ENCODE measurements at places on chromosomes 13 and 19.

DNA sequence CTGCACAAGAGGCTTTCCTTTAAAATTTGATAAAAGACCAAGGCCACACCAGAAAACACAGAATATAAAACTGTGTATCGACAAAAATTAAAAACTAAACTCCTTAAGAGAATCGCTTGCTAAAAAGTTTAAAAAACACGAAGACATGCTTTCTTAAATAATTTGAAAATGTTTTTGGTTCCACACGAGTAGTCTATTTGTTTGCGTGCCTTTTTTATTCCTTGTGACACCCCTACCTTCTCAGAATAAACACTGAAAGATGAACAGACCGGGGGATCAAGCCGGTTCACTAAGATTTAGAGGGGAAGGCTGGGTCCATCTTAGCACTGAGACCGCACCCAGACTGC lies 256.4 kb upstream of the STARD13 start:
- no peak for DNase-seq

GRCh38 chr13:41019578-41020347 lies 647 bp upstream of the ELF1 start:
- DNase-seq = no peak

GRCh38 chr13:113406321-113407102 lies 42.6 kb upstream of the GRTP1 start:
- no peak for DNase-seq

- DNase-seq = peak; percentile 79
Observed at GRCh38 chr19:5031231-5032100, 62.6 kb downstream of the KDM4B start.

DNA sequence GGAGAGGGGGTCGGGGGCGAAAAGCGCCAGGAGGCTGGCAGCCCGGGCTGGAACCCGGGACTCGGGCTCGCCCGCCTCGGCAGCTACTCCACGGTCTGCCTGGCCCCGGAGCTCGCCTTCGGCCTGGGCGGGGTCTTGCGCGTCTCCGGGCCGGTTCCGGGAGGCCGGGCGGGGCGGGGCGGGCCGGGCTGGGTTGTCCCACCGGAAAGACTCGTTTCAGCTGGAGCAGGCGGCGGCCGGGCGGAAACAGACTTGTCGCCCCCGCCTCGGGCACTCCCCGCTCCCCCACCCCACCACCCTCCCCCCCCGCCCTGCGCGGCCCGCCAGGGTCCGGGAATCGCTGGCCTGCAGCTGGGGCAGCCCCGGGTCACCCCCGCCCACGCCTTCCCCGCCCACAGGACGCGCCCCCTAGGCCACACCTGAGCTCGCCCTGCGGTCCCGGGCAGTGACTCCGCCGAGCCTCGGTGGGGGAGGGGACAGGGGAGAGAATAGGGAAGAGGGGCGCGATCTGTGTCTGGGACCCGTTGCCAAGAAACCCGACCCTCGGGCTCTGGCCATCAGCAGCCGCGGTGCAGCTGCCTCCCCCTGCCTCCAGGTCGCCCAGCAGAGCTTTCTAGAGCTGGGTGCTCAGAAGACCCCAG lies 109.4 kb downstream of the KCTD15 start:
- DNase-seq = peak; percentile 83

GRCh38 chr13:33174931-33175330 lies 110.6 kb downstream of the STARD13 start:
- DNase-seq = no peak

DNA sequence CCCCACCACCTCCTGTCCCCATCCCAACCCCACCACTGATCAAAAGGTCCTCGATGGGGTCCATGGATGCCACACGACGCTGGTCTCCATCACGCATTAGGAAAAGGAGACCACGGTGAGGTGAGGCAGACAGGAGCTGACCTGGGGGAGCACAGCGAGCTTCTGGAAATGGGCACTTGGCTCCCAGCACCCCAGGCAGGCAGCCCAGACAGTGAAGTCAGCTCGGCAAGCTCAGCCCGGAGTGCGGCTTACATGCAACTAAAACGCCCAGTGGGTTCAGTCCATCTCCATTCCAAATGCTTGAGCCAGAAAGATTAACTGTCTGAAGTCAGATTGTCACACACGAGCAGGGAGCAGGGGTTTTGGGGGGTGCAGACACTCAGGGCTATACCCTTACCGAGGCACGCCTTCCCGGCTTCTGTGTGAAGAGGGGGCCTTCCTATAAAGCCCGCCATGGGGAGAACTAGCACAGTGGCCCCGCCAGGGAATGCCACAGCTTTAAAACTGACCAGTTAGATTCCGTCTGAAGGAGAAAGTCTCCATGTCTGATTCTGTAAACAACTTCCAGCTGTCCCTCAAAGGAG lies 79.4 kb downstream of the SPACA7 start:
- no peak for DNase-seq

- DNase-seq = no peak
Observed at GRCh38 chr13:24614306-24615080, 65.7 kb upstream of the ATP12A start.

DNA sequence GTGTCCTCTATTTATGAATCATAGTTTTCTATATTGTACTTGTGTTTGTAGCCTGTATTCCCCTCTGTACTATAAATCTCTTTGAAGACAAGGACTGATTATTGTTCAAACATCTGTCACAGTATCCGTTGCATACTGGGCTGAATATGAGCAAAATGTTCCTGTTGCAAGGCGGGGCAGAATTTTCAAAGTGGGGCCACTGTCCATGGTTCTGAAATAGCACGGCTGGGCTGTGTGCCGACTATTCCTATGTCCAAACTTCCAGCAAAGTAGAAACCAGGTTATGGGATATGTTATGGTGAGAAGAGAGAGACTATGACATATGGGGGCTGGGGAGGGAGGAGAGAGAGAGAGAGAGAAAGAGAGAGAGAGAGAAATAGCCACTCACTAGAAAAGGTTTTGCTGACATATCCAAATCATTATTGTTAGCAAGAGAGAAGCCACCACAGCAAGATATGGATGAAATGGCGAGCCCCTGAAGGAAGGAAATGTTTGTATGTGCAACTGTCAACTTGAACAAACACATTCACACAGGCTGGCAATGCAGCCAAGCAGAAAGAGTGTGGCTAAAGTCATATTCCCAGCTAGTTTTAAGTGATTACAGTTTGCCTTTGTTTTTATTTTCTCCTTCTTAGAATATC lies 107.0 kb upstream of the GPR12 start:
- DNase-seq = no peak

DNA sequence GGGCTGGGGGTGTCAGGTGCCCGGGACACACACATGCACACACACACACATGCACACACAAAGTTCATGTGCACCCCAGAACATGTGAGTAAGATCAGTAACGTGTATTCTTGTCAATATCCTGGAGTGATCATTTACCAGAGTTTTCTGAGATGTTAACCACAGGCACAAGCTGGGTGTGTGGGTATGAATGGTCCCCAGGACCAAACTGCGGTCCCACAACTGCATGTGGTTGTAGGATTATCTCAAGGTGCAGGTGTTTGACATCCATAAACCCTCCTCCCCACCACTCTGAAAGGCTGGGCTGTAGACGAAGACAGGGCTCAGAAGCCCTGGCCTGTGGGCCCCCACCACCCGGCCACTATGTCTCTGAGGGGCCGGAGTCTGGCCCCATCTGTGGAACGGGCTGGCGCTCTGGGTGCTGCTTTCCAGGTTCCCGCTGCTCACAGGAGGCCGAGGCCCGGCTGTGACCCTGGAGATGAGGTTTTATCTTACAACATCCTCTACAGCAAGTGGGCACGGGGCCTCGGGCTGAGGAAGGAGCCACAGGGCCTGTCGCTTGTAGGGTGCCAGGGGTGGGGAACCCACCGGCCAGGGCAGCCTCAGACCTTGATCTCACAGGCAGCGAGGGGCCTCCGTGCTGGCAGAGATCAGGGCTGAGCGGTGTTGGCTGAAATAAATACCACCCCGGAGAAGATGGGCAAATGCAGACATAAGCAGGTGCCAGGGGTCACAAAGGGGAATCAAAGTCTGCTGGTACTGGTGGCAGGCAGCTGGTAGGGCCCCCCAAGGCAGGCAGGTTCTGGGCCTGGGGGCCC lies 4.3 kb downstream of the F2RL3 start:
- DNase-seq = no peak

GRCh38 chr19:15633082-15633835 lies 7.4 kb upstream of the CYP4F3 start:
- no peak for DNase-seq

GRCh38 chr19:40560092-40560507 lies 16.6 kb upstream of the SHKBP1 start:
- no peak for DNase-seq

DNA sequence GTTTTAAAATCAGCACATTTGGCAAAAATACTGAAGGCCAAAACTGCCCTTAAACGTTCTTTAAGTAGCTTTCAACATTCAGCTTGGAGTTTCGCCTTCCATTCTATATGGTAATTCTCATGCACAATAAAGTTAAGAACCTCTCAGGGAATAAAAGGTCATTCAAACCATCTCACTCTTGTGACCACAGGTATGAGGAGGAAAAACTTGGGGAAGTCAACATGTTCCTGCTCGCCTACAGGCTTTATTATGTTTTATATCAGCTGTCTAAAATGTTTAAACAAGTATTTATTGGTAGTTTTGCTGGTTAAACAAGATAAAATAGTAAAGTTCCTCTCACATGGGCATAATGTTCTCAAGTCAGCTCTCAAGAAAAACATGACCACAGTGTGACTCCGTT lies 19.9 kb upstream of the TM9SF2 start:
- DNase-seq = no peak

DNA sequence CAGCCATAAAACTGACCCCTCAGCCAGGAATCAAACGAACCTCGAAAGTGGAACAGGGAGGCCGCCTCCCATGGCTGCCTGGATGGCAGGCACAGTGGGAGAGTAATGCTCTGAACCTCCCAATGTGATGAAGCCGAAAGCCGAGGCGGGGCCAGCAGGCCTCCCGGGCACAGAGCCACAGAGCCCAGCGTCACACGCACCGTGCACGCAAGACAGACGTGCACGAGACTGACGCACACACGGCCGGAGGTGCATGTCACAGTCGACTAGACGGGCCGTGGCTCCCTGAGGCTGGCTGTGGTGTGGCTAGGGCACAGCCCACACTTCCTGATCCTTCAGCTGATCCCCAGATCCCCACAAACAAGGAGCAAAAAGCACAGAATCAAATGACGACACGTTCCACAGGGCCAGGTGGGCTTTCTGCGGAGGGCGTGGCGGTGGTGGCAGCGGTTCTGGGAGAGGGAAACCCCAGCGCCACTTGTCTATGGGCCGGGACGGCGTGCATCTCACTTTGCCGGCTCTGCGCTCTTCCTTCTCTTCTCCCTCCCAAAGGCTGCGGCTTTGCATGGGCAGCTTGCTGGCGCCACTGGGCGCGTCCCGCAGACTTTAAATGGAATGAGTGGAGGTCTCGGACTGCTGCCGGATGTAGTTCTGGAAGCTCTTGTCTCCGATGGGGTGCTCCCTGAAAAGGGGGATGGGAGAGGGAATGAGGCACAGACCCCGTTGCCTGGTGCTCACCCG lies 5.0 kb upstream of the C13orf46 start:
- peak; percentile 1 for DNase-seq

GRCh38 chr13:35787937-35788336 lies 311.4 kb upstream of the MAB21L1 start:
- no peak for DNase-seq

GRCh38 chr13:39016787-39017186 lies 21.1 kb downstream of the PROSER1 start:
- no peak for DNase-seq

- DNase-seq = no peak
Observed at GRCh38 chr13:106906426-106906996, 338.6 kb upstream of the ARGLU1 start.

DNA sequence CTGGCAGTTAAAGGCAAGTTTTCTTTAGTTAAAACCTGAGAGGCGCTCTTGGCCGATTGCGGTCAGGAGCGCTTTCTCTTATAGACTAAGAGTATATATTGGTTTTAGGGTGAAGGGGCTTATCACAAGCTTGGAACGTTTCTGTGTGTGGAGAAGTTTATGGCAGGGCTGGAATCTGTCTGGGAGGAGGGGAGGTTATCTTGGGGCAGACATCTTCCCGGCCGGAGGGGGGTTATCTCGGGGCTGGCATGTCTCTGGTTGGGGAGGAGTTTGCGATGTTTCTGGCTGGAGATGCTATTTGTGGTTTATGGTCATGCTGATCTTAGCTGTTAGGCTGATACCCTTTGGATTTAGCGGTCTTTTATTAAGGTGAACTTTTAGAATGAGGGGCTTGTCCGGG lies 18.3 kb downstream of the KDM4B start:
- DNase-seq = no peak

DNA sequence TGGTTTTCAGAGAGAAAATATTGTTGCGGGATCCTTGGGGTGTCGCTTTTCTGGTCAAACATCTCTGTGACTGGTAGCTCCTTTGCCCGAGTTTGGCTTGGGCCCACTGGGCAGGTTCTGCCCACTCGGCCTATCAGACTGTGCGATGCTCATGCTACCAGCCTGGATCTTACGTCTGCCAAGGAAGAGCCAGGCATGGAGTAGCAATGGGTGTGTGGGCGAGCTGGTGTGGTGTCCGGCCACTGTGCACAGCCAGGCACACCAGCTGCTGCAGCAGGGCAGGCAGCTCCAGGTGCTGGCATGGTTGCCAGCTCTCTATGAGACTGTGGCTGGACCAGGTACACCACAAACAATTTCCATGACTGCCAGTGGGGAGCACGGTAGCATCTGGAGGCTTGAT lies 1351.8 kb upstream of the PCDH20 start:
- DNase-seq = no peak

- no peak for DNase-seq
Observed at GRCh38 chr13:49410006-49410405, 33.9 kb downstream of the CAB39L start.

DNA sequence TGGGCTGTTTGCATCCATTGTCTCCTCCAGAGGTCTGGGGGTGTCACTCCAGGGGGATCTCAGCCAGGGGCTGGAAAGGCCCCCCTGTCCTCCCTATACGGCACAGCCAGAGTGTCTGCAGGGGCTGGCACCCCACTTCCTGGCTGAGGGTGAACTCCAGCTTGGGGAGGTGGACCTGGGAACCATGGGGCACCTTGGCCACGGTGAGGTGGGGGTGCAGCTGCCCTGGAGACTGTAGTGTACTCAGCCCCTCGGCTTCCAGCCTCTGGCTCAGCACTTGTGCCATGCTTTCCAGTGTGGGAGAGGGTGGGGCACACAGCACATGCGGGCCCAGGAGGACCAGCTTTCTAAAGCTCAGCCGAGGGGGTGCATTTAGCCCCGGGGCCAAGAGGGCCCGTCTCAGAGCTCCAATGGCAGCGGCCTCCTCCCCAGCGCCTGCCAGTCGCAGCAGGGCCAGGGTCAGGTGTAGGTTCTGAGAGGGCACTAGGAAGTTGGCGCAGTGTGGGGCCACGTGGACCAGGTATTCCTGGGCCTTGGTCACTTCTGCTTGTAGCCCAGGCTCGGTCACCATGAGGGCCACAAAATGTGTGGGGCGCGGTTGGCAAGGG lies 1.4 kb downstream of the LENG9 start:
- DNase-seq = no peak
